ENCODE measurements at places on chromosomes 6 and 20.

- no peak for DNase-seq
Observed at GRCh38 chr6:44730771-44731391, 343.4 kb downstream of the CDC5L start.

- peak; percentile 35 for DNase-seq
Observed at GRCh38 chr6:168607272-168608112, 166.5 kb downstream of the SMOC2 start.

GRCh38 chr6:52557389-52558265 is 19.2 kb downstream of the TRAM2 start:
- DNase-seq = no peak

DNA sequence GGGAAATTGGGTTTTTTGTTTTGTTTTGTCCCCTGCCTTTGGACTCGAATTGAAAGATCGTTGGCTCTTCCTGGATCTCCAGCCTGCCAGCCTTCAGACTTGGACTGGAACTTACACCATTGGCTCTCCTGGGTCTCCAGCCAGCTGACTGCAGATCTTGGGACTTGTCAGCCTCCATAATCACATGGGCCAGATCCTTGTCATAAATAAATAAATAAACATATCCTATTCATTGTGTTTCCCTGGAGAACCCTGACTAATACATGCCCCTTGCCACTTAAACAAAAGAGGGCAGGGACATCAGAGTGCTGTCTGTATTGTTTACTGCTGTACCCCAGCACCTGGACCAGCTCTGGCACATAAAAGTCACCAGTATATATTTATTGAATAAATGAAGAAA is 101.5 kb downstream of the CAP2 start:
- DNase-seq = no peak

GRCh38 chr20:5183731-5184474 is 57.1 kb downstream of the CDS2 start:
- no peak for DNase-seq

DNA sequence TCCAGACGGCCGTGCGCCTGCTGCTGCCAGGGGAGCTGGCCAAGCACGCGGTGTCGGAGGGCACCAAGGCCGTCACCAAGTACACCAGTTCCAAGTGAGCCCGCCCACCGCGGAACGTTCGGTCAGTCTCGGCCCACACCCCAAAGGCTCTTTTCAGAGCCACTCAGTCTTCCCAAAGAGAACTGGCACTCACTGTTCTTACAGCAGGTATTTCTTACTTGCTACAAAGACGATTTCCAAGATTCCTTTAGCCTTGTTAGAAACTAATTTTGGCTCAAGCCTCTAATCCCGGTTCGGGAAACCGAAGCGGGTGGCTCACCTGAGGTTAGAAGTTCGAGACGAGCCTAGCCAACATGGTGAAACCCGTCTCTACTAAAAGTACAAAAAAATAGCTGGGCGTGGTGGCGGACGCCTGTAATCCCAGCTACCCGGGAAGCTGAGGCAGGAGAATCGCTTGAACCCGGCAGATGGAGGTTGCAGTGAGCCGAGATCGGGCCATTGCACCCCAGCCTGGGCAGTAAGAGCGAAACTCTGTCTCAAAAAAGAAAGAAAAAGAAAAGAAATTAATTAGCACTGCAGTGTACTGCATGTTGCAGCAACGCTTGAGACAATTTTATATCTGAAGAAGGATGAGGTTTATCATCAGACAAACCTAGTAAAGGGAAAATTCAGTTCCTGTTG is 73.1 kb downstream of the OR2B2 start:
- DNase-seq = peak; percentile 64

DNA sequence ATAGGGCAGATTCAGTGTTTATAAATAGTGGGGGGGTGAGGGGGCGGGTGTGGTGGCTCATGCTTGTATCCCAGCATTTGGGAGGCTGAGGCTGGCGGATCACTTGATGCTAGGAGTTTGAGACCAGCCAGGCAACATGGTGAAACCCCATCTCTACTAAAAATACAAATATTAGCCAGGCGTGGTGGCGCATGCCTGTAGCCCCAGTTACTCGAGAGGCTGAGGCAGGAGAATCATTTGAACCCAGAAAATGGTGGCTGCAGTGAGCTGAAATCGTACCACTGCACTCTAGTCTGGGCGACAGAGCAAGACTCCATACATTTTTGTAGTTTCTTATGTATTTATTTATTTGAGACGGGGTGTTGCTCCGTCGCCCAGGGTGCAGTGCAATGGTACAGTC is 109.0 kb upstream of the ZNF217 start:
- DNase-seq = no peak

GRCh38 chr6:157121897-157122296 is 201.4 kb downstream of the TMEM242 start:
- DNase-seq = no peak

- DNase-seq = no peak
Observed at GRCh38 chr6:79158856-79159516, 75.5 kb downstream of the HMGN3 start.

GRCh38 chr20:56656632-56657031 is 27.5 kb downstream of the TFAP2C start:
- DNase-seq = no peak
